Stimulated activated CD4-positive, alpha-beta T cell treated with anti-CD3 and anti-CD28 coated beads, Interleukin-4, amount 100 ng/mL, for 4 hours (primary cell): ENCODE measurements at places on chromosomes 5 and 9.
A peak's percentile ranks its signal among the peaks of the same experiment; 100 is the strongest.

DNA sequence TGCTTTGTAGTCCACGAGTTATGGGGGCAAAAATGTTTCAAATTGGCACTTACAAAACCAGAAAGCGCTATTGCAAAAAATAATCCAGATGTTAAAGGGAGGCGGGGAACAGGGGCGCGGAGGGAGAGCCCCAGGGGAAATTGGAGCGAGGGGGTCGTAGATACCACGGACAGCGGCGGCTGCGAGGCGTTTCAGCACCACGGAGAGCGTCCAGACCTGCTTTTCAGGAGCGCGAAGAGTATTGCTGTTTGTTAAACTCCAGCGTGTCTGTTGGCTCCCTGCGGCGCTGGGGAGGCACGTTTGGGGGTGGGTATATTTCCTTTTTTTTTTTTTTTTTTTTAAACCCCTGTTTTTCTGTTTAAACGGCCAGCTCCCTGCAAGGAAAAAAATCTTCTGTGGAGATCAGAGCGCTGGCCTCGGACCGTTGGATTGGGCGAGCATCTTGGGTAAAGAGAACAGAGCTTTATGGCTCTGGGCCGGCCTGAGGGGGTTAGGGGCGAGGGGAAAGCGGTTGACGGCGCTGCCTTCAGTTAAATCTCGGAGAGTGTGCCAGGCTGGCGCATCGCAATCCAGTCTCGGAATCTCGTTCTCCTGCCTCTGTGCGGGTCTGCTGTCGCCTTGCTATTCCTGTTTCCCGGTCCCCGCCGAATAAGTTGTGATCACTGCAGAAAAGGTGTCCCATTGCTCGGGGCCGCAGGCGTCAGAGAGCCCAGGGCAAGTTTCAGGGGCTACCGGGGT lies at the start of gene GLRA1:
Gene GLRA1, minus strand, starts transcription at position 288 of the 738 bp plus-strand sequence. CDS start 302 bp downstream, outside the sequence.
- peak; percentile 47 for DNase-seq

DNA sequence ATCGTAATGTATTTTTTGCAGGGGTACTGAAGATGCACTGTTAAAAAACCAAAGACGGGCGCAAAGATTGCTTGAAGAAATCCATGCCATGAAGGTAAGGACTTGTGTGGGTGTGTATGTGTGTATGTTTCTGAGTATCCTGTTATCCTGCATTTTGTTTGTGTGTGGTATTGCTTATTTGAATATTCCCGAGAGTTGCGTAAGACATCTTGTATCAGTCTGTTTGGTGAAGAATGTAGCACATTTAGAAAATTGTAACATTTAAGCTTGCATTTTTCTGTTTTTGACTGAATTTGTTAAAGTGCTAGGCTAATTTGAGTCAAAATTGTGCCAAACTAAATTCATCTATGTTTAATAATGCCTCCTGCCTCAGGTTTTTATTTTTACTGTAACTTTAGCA lies 13.5 kb downstream of the SRFBP1 start:
- DNase-seq: no peak

DNA sequence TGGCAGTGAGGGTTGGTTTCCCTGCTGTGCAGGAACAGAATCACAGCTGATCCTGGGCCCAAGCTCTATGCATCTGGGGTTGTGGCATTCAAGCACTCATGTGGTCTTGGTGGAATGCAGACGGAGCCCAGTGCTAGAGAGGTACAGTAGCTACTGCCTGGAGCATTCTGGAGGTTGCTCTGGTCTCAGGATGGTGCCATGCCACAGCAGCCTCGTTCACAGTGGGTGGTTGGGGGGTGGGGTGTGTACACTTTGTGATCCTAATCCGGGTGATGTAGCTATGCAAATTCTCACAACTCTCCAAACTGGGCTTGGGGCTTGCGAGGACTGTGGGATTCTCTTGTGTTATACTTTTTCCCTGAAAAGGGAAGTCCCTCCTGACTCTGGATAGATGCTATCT lies 45.2 kb downstream of the FGD3 start:
- DNase-seq: no peak

DNA sequence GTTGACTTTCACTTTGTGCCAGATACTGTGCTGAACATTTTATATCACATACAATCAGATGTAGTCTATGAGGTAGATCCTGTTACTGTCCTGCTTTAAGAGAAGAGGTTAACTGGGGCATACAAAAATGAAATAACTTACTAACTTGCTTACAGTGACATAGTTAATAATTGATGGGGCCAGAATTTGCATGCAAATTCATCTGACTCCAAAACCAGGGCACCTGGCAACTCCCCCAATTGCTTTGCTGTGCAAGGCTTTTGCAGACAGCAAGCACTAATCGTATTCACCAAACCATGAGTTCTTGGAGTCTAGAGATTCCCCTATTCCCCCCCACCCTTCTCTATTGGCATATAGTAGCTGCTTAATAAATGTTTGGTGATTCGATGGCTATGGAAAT lies 155.9 kb downstream of the TTLL11 start:
- DNase-seq: no peak

- DNase-seq: no peak
Observed at GRCh38 chr9:93011114-93011513, 47.4 kb upstream of the SUSD3 start.

- no peak for DNase-seq
Observed at GRCh38 chr5:56290378-56291078, 57.4 kb upstream of the ANKRD55 start.

- DNase-seq: no peak
Observed at GRCh38 chr9:128116104-128117083, 11.1 kb downstream of the PTGES2 start.

GRCh38 chr9:110382731-110383130 lies 45.1 kb upstream of the TXNDC8 start:
- DNase-seq: no peak

DNA sequence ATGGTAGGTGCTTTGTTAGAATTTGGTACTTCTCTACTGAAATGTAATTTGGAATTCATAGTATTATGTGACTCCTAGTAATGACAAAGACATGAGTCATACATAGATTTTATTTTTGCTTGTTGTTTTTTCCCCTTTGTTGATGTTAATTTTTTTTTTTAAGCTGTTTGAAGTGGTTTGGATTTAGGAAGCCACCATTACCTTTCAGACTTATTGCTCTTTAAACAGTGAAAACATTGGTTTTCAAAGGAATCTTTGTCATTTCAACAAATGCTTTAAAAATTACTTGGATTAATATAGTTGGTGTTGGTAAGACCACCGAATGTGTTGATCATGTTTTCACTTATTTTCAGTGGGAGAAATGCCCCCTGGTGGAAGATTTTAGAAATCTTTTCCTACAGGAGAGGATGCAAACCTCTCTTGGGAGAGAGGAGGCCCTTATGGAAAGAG lies 170.1 kb upstream of the PITX1 start:
- DNase-seq: no peak

GRCh38 chr5:33162057-33162456 lies 278.7 kb upstream of the TARS1 start:
- DNase-seq: no peak

GRCh38 chr9:38211002-38211401 lies 142.0 kb upstream of the SHB start:
- no peak for DNase-seq

DNA sequence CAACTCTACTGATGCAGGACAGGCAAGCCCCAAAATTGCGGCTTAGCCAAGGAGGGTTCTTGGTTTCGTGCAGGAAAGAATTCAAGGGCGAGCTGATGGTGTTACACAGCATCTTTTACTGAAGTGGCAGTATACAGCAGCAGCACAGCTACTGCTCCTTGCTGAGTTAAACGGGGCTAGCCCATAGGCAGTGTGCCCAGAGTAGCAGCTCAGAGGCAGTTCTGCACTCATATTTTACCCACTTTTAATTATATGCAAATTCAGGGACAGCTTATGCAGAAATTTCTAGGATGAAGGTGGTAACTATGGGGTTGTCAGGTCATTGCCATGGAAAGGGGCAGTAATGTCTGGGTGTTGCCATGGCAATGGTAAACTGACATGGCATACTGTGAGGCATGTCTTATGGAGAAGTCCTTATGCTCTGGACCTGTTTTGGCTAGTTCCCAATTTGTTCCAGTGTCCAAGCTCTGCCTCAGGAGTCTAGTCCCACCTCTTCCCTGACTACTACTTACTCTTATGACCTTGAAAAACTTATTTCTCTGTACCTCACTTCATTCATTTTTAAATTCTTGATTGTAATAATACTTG lies 2.0 kb upstream of the SPINK9 start:
- no peak for DNase-seq

DNA sequence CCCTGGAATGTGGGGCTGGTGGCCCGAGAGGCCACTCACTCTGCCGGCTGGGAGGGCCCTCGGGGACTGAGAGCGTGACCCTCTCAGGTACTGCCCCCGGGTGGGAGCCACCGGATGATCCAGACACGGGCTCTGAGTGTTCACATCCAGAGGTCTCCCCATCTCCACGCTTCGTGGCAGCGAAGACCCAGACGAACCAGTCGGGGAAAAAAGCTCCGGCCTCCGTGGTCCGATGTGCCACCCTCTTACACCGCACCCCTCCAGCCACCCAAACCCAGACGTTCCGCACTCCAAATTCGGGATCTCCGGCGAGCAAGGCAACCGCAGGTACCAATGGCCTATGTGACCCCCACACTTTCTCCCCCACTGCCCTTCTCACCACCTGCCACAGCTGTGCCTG lies 49.5 kb downstream of the AMBP start:
- DNase-seq: no peak

DNA sequence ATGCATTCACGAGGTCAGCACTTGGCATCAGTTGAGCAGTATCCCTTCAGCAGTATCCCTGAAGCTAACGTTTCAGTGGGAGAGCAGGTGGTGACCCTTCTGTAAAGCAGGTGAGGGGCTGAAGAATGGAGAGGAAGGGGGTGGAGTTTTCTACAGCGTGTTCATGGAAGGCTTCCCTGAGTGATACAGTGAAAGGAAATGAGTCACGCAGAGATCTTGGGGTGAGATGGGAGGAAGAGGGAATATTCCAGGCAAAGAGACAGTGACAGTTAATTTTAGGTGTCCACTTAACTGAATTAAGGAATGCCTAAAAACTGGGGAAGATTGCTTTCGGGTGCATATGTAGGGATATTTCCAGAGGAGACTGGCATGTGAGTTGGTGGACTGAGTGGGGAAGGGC lies 25.7 kb downstream of the TAS2R1 start:
- DNase-seq: no peak

DNA sequence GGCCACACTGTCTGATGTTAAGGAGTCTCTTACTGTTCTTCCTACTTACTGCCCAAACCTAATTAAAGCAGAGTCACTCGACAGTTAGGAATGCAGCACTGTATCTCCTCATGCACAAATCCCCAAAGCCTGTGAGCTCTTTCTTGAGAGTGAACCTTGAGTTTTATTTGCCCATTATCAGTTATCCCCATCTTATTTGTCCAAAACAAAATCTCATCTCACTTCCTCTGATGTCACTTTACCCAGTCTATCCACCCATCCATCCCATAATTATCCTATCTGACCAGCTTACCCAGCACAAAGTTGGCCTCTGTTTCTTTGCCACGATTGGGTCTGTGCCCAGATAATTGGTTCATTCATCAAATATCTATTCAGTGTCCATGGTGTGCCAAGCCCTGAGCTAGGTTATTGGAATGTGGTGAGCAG lies 250.8 kb downstream of the SLIT3 start:
- DNase-seq: no peak

GRCh38 chr5:42993516-42994245 lies 46.4 kb downstream of the ANXA2R start:
- peak; percentile 35 for DNase-seq

DNA sequence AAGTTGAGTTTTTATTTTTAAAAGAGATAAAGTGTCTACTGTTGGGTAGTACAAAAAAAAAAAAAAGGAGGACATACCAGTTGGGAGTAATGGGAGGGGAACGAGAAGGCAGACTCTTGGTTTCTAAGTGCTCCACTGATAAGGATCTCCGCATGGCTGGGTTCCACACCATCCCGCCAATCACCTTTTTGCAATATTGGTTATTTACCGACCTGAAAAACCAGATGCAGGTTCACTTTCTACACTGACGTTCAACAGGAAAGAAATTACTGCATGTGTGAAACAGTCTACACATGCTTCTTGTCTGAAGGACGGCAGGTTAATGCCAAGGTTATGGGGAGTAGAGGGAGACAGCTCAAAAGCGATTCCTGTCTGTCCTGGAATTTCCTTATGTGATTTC lies 75.5 kb downstream of the PTPN3 start:
- DNase-seq: no peak

DNA sequence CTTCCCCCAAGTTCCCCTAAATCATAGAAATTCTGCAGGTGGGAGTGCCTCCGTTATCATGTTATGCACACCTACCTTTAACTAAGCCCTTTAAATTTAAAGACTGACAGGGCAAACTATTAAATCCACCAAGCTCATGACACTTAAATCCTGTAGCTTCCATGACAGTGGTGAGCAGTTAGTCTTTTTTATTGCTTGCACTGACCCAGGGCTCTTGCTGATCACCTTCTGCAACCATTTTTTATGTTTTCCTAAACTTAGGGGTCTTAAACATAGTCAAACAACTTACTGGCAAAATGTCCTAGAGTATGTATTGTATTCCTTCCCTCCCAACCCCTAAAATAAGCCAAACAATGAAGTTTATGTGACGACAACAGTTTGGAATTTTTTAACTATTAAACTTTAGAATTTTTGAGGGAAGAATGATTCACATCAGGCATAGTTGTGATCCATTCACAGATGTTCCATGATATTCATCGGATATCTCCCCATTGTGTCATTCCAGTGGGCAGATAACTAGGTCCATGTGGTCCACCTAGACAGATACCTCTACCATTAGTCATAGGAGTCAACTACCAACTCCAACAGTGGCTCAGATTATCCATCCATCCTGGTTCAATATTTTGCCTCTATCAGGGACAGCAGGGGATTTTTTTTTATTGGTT lies 283.1 kb downstream of the ADAMTS6 start:
- DNase-seq: no peak

DNA sequence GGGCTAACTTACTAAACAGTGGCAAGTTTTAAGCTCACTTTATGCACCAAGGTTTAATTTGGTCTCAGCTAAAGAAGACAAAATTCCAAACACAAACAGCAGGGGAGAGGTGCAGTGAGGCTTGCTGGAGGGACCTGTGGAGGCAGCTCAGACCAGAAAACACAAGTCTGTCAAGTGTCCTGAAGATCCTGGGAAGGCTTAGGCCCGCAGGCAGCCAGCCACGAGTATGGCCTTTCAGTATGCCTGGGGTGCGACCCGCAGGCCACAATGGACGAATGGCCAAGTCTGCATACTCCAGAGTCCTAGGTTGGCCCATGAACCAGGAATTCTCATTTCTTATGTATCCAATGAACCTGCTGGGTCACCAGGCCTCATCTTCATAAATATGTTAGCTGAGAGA lies 9.3 kb downstream of the CCNI2 start:
- no peak for DNase-seq

DNA sequence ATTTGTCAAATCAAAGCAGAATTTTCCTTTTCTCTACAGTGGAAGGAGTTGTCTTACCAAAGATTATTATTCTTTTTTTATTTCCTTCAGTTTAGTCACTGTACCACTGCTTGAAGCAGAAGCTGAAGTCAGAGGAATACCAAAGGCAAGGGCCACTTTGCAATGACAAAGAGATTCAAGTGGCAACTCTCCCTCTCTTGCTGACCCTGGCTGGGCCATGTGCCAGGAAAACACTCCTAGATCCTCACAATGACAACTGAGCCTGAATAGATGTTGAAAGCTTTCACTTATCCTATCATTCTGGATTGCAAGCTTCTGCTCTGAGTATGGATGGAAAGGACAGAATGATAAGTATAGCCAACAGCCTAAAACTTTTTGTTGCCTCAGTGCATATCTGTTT lies 618.3 kb downstream of the NR2F1-AS1 start:
- DNase-seq: no peak

GRCh38 chr9:69498470-69498869 lies 173.5 kb downstream of the ENTREP1 start:
- DNase-seq: no peak

- DNase-seq: no peak
Observed at GRCh38 chr9:81193362-81194339, 495.7 kb downstream of the TLE1 start.

GRCh38 chr5:167012123-167013034 lies 1279.1 kb upstream of the WWC1 start:
- DNase-seq: no peak
